ENCODE measurements at places on chromosomes 5 and 9.

DNA sequence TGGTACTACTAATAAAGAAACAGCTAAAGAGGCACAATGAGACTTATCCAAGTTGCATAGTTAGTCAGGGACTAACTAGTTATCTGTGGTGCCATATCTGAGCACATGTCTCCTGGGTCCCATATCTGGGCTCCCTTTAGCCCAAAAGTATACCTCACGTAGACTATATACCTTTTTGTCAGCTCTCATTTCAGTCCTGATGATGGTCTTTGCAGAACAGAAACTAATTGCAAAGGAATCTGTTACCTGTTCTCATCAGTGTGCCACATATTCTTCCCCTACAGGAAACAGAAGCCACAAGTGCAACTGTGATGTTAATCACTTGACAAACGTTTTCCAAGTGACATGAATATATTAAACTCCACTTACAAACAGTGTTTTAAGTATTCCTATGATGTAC, 395.2 kb downstream of the KIAA0825 start:
- DNase-seq = no peak

- no peak for DNase-seq
These were observed 57.5 kb downstream of the DAB2IP start for GRCh38 chr9:121708768-121709488.

- DNase-seq = no peak
These were observed 320.8 kb downstream of the MAT2B start for GRCh38 chr5:163826201-163826600.

- no peak for DNase-seq
These were observed 114.1 kb upstream of the TXNDC8 start for GRCh38 chr9:110451726-110452125.

DNA sequence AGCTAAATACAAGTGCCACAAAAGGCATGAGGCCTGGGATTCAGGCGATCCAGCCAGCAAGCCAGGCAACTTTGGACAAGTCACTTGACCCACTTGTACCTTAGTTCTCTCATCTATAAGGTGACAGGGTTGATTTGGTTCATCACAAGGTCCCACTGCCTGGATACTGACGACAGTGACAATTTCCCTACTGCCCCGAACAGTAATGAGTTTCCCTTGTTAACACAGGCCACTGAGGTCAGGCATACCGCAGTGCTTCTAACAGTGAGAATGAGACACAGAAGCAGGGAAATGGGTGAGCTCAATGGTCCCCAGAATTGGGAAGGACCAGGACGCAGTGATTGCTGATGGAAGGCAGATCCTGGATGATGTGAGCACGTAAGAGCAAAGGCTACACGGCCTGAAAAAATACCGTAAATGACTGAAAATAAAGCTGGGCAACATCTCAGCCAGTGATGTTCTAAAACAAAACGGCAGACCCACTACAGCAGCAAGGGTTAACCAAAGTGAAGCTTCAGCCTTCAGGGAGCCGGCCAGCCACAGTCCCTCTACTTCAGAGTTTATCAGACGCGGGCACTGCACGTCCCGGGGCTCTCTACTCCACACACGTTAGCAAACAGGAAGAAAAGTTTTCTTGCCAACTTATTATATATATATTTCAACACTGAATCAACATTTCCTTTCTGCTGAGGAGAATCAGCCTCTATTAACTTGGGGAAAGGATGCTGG, 846 bp downstream of the MGAT1 start:
- no peak for DNase-seq

GRCh38 chr9:136808806-136809158, 1.0 kb downstream of the RABL6 start:
- DNase-seq = no peak

DNA sequence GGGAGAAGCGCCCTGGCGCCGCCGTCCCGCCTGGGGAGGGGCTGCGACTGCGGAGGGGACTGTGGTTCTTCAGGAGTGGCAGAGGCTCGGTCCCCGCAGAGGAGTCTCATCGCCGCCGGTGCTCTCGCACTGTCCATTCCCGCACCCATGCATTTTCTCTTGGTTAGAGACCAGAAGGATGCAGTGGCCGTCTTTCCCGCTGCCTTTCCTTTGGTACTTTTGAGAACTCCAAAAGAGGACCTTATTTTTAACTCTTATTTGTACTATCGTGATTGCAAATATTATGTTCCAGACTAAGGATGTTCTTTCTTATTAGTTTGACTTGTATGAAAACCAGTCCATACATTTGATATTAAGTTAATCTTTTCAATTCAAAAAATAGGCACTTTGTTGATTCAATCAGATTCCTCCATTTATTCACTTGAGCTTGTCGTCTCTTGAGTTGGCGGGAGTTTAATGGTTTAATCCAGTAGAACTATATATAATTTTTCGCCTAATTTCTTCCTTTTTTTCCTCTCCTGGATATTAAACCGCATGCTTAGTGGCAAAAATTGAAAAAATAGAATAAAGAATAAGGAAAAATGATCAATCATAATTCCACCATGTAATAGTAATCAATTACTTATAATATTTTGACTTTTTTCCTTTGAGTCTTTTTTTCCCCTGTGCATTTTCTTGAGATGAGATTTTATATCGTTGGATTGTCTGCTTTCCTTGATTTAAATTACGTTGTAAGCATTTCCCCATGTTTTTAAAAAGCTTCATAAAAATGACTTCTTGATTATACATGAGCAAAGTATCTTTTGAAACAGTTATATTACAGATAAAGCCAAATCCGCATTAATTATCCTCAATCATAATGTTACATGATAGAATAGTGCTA, 861 bp downstream of the ZFYVE16 start:
- DNase-seq = no peak

- no peak for DNase-seq
These were observed 27.3 kb downstream of the PPARGC1B start for GRCh38 chr5:149757197-149757947.

GRCh38 chr5:87061046-87061445, 206.6 kb upstream of the RASA1 start:
- no peak for DNase-seq

DNA sequence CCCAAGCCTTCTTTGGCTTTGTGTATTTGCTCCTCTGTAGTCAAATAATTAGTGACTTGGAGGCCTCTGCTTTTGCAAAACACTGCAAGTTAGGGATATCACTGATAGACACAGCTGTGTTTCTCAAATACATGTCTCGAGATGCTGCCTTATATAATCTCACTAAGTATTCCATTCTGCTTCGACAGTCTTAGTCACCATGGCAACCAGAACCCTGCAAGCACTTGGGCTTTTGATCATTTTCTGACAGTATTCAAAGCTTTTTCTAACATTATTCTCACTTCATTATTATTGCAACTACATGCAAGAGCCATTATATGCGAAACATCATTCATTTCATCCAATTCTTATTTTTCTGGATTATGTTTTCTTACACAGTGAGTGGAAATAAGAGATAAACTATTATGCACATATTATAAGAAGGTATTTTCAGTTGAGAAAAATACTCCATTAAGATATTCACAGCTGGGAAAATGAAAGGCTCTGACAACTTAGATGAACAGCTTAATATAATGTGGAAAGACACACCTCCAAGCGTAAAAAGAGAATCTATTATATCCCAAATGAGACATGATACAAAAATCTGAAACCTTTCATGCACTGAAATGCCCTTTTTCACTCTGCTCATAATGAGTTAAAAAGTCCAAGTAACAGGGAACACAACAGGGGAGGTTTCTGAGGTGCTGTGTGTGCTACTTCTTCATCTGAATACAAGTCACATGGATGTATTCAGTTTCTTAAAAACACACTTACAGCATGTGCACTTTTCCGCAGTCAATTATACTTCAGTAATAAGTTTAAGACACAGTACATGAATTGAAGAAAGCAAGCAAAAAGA, 93.9 kb downstream of the SCAI start:
- no peak for DNase-seq

DNA sequence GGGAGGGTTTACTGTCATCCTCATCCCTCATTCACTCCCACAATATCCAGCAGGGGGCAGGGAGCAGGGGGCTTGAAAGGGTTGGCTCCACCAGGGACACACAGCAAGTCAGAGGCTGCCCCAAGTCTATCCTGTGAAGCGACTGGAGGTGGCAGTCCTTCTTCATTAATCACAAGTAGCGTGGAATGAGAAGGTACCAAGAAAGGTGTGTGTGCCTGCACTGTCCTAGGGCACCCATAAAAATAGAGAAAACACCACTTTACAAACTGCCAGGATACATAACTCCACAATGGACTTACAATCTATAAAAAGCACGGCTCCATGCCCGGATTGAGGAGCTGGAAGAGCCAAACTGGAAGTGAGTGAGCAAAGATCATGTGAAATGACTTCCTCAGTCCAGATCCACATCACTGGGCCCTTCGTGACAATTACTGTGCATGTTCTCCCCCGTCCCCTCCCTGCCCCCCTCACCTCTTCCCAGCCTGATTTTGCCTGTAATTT, 183.9 kb downstream of the SLIT3 start:
- DNase-seq = no peak

GRCh38 chr5:124124711-124125229, 612.8 kb downstream of the CSNK1G3 start:
- DNase-seq = no peak

GRCh38 chr5:80780761-80781285, 126.0 kb upstream of the DHFR start:
- no peak for DNase-seq

- no peak for DNase-seq
These were observed 27.9 kb upstream of the CTNNA1 start for GRCh38 chr5:138725153-138725817.

DNA sequence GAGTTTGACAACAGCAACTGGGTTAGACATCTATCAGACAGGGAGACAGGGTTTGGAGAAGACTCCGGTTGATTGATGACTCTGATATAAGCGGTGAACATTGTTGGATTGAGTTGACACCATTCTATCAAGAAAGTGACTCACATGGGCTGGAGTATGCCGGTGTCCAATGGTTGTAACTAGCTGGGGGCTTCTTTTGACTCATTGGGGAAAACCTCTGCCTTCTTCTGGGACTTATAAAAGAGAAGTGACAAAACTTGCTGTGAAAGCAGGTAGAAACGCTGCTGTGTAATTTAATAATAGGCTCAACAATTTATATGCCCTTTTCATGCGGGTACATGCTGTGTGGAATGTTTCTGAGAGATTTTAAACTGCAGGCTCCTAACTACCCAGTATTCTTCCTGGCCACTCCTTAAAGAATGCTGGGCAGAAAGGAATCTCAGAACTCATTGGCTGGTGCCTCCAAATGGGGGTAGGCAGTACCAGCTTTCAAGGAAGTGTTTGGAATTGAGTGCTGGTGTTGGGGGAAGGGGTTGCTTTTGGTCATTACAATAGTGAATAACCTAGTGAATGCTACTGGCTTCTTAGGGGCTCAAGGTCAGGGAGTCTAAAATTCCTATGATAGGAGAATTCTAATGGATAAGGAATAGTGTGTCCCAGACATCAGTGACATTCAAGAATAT, 43.9 kb downstream of the FYB1 start:
- no peak for DNase-seq
